ENCODE measurements at places on chromosomes 3 and 15. TPM values are rescaled to one million over a fixed set of nuclear protein-coding genes. Genes with fewer than 3 reads are reported as not detected.

DNA sequence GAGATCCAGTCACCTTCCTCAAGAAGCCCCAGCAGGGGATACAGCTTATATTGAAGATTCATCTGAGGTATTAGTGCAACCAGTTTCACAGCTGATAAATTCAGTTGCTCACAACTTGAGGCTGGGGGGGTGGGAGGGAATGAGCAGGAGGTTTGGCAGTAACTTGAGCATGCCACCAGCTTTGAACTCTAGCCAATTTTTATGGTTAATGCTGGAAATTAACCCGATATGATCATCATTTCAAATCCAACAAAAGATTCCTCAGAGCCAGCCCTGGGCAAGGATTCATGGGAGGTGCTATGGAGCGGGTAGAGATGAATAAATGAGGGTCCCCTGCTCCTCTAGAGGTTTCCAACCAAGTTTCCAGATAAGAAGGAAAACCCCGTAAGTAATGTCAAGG lies 73.1 kb upstream of the HES1 start:
- no peaks in the 10 kb centered on the region for H3K36me3 ChIP-seq
- no peak overlapping the region for H3K27ac ChIP-seq
- H3K4me3 ChIP-seq, result no peak overlapping the region
- H3K27me3 ChIP-seq, result peaks cover 12% of the 10 kb centered on the region
- no peak for DNase-seq

DNA sequence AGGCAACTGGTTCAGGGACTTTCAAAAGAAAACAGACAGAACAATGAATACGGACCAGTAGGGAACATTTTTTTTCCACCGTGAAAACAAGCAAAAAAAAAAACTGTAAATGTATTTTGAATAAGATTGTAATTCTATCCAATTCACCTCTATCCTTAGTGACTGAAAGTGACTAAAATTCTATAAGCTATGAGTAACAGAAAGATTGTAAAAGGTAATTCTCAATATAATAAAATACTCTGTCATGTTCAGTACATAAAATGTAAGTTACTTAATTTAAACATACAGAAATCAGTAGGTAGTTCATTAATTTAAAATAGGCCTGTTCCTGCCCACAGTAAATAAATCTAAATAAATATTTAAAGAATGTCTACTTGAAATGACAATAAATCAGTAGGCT lies 368.2 kb upstream of the ARHGEF26 start:
- no peak overlapping the region for H3K27ac ChIP-seq
- no peaks in the 10 kb centered on the region for H3K36me3 ChIP-seq
- no peak for DNase-seq
- H3K4me3 ChIP-seq, result no peak overlapping the region
- no peaks in the 10 kb centered on the region for H3K27me3 ChIP-seq
- no peaks in the 10 kb centered on the region for H3K4me1 ChIP-seq

GRCh38 chr15:67253549-67254237 lies 768 bp downstream of the AAGAB start:
- no peaks in the 10 kb centered on the region for H3K27me3 ChIP-seq
- peak overlapping the region; percentile 100 for H3K27ac ChIP-seq
- peaks cover 2% of the 10 kb centered on the region for H3K4me1 ChIP-seq
- H3K36me3 ChIP-seq, result no peaks in the 10 kb centered on the region

- H3K27ac ChIP-seq, result peak overlapping the region; percentile 15
- no peaks in the 10 kb centered on the region for H3K27me3 ChIP-seq
- peaks cover 20% of the 10 kb centered on the region for H3K4me1 ChIP-seq
- H3K4me3 ChIP-seq, result peak overlapping the region; percentile 41
- no peaks in the 10 kb centered on the region for H3K36me3 ChIP-seq
Observed at GRCh38 chr3:150083655-150084042, 113.0 kb upstream of the PFN2 start.

DNA sequence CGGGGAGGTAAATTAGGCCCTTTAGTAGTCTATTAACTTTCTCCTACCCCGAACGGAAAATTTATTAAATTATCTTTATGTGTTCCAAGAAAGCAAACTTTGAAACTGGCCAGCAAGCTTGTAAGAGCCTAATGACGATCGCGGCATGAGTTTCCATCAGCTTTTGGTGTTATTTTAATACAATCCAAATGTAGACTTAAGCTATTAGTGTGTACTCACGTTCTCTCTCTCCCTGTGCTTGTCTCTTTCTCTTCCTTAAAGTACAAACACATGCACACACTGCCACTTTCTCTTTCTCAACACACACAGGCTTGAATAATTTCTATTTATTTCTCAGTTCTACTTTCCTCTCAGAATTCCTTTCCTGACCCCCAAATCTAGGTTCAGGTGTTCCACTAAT lies 108.8 kb upstream of the MME start:
- H3K4me3 ChIP-seq, result peak overlapping the region; percentile 2
- peak overlapping the region; percentile 3 for H3K27ac ChIP-seq
- H3K4me1 ChIP-seq, result no peaks in the 10 kb centered on the region
- no peak for DNase-seq
- H3K27me3 ChIP-seq, result no peaks in the 10 kb centered on the region

- H3K4me3 ChIP-seq, result no peak overlapping the region
- no peaks in the 10 kb centered on the region for H3K4me1 ChIP-seq
- H3K27me3 ChIP-seq, result no peaks in the 10 kb centered on the region
- no peaks in the 10 kb centered on the region for H3K36me3 ChIP-seq
Observed at GRCh38 chr15:61682891-61683735, 377.1 kb downstream of the VPS13C start.

Gene TKT
- total RNA-seq, result 810 TPM

Data from fibroblast of lung (primary cell).